ENCODE measurements at places on chromosomes 12 and 14. TPM values are rescaled to one million over a fixed set of nuclear protein-coding genes. Genes with fewer than 3 reads are reported as not detected.

The B4GALNT1 gene
- 4.2 TPM for total RNA-seq

The FAM181A gene
- total RNA-seq: not detected

The ACSM4 gene
- total RNA-seq: not detected

The CACNA1C gene
- total RNA-seq: 0.05 TPM

DNA sequence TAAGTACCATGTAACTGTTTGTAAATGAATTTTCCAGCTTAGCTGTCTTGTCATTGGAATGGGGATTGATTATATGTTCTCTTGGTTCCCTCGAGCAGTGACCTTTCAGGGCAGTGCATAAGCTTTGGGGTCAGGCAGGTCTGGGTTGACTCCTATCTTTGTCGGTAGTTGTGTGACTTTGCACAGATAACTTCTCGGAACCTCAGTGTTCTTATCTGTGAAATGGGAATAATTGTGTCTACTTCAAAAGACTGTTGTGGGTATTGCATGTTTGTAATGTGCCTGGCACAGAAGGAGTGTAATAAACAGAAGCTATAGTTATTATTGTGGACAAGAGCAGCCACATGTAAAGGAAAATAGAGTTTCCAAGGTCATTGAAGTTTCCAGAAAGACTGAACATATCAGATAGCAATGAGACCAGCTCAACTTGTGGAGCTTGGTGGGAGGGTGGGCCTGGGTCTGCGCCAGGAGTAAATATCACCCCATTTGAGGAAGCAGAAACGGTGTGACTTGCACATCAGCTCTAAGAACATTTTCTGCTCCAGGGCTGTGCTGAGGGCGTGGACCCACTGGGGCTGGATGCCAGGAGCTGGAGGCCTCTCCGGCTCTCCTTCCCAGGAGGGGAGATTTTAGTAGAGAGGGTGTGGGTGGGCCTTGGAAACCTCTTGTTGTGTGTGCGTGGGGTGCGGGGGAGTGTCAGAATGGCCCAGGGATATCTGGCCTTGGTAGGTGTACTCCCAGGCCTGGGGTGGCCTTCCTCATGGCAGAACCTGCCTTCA is 19.7 kb downstream of the FOS start:
- H3K4me1 ChIP-seq: peaks cover 40% of the 10 kb centered on the region
- DNase-seq: no peak
- H3K27ac ChIP-seq: no peak overlapping the region
- H3K4me3 ChIP-seq: no peak overlapping the region

DNA sequence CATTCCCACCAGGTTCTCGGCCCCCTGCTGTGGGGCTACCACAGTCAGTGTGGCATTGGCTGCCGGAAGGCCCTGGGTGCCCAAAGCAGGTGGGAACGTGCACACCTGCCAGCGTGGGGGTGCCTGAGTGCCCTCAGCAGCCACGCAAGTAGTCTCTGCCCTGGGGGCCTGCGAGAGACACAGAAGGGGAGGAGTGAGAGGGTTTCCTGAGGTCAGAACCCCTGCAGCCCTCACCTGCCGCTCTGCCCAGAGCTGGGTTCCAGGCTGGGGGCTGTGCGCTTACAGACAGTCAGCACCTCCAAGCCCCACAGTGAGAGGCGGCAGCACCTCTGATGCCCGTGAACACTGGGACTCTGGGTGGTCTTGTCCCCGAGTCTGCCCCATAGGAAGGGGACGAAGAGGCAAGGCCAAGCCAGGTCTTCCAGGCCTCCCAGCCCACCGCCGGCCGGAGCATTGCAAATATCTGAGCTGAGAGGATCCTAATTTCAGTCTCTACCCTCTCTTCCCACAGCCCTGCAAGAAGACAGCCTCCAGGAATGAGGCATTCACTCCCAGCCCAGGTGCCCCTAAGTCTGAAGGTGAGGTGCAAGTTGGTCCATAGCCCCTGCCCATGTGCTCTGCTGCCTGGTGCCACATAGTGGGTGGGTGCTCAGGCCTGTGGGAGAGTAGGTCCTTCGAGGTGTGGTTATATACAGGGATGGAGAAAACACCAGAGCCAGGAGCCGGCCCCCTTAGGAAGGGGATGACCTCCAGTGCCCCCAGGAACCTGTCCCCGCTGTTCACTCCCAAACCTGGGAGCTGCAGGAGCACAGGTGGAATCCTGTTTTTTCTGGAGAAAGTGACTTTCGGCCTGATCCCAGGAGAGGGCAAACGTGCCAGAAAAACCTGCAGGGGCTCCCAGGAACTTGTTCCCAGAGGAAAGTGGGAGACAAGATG is 291.1 kb upstream of the RTL1 start:
- no peaks in the 10 kb centered on the region for H3K27me3 ChIP-seq
- no peak overlapping the region for H3K4me3 ChIP-seq
- H3K27ac ChIP-seq: no peak overlapping the region
- no peaks in the 10 kb centered on the region for H3K36me3 ChIP-seq
- H3K4me1 ChIP-seq: no peaks in the 10 kb centered on the region
- DNase-seq: no peak

DNA sequence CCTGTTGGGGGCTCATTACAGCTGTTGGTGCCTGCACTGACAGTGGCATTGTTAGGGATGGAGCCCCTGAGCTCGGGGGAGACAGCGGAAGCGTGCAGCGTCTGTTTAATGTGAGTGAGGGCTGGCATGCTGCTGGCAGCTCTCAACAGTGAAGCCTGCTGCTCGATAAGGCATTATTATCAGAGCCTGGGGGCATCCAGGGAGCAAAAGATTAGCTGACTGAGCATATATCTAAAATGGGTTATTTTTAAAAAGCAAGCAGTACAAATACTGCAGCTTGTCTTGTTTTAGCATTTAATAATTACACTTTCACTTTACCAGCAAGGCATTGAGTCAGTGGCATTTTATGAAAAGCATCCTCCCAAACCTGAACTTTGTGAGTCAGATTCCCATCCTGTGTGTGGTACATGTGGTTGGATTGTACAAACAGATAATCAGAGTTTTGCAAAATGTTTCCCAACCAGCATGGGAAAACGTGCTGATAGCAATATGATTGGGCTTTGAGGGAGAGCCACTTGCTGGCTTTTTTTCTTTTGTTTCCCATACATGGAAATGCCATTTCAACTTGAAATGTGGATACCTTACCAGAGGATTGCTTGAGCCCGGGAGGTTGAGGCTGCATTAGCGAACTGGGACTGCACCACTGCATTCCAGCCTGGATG is 150.8 kb downstream of the PRKCH start:
- no peak overlapping the region for H3K4me3 ChIP-seq
- no peaks in the 10 kb centered on the region for H3K4me1 ChIP-seq
- no peaks in the 10 kb centered on the region for H3K27me3 ChIP-seq

DNA sequence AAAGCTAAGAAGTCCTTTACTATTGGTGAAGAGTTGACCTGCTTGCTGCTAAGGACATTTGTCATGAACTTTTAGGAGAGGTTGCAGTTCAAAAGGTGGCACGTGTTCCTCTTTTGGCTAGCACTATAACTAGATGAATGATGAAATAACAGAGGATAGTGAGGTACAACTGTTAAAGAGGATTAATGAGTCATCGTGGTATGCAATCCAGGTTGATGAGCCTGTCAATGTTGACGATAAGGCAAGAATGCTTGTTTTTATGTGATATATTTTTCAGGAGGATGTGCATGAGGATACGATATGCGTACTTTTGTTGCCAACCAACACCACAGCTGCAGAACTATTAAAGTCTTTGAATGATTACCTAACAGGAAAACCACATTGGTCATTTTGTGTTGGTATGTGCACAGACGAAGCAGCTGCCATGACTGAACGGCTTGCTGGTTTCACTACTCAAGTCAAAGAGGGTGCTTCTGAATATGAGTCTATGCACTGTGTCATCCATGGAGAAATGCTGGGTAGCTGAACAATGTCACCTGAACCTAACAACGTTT is 10.6 kb downstream of the CEP128 start:
- H3K27me3 ChIP-seq: no peaks in the 10 kb centered on the region
- H3K4me1 ChIP-seq: no peaks in the 10 kb centered on the region
- no peak overlapping the region for H3K27ac ChIP-seq

GRCh38 chr12:123150275-123150743 is 581 bp downstream of the PITPNM2 start:
- H3K27ac ChIP-seq: peak overlapping the region; percentile 3
- DNase-seq: no peak
- H3K27me3 ChIP-seq: no peaks in the 10 kb centered on the region
- H3K4me1 ChIP-seq: peaks cover 12% of the 10 kb centered on the region
- H3K36me3 ChIP-seq: no peaks in the 10 kb centered on the region

DNA sequence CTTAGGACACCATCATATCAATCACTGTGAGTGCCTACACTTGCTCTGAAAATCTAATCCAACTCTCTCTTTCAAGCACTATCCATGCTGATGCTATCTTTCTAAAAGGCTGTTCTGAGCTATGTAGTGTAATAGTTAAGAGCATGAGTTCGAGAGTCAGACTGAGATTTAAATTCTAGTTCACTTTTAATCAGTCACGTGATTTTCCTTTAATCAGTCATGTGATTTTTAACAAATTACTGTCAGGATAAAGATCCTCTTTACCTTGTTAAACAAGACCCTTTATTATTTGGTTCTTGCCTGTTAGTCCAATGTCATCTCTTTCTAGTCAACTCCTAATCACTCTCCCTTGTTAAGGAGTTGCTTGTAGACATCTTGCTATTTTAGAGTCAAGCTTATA is 653.0 kb downstream of the RPL10L start:
- no peaks in the 10 kb centered on the region for H3K36me3 ChIP-seq
- no peak overlapping the region for H3K27ac ChIP-seq
- no peak overlapping the region for H3K4me3 ChIP-seq

DNA sequence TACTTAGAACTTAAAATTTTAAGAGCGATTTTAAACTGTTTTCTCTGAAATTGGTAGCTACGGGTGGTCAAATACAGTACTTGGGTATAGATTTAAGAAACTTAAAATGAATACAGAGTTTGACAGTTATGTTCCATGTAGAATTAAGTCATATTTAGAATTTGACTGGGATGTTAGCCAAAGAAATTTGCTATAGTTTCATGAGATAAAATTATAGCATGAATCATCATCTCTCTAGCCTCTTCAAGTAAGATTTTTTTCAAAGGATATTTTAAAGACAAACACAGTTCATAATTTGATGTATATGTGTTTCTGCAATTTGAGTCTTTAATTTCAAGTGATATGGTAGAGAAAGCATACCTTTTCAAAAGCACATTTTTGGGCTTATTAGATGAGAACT is 41.0 kb downstream of the ZCRB1 start:
- H3K4me1 ChIP-seq: peaks cover 20% of the 10 kb centered on the region
- H3K27ac ChIP-seq: no peak overlapping the region
- no peak overlapping the region for H3K4me3 ChIP-seq
- H3K36me3 ChIP-seq: no peaks in the 10 kb centered on the region

- H3K4me3 ChIP-seq: no peak overlapping the region
- H3K4me1 ChIP-seq: no peaks in the 10 kb centered on the region
- DNase-seq: no peak
- no peaks in the 10 kb centered on the region for H3K27me3 ChIP-seq
Measured at GRCh38 chr14:47392326-47392725, 283.1 kb downstream of the MDGA2 start.

DNA sequence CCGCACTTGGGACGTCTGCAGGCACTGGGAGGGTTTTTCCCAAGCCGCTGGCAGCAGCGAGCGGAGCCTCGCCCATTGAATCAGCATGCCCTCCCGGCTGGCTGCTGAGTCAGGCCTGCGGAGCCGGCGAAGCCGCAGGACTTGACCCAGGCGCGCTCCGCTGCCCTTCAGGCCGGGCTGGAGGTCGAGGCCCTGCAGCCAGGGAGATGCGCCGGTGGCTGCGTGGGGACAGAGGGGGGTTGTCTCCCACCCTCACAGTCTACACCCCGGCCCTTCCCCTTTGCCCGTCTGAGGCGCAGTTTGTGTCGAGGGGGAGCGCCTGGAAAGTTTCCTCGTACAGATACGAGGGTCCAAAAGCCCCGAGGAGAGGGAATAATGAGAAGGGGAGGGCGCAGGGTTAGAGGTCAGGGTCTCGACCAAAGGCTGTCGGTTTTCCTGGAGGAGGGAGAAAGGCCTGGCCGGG is 759 bp upstream of the KLC1 start:
- peak overlapping the region; percentile 94 for H3K27ac ChIP-seq
- H3K4me3 ChIP-seq: peak overlapping the region; percentile 98
- no peaks in the 10 kb centered on the region for H3K36me3 ChIP-seq
- no peaks in the 10 kb centered on the region for H3K27me3 ChIP-seq

GRCh38 chr12:15924956-15925355 is 13.8 kb downstream of the DERA start:
- DNase-seq: no peak
- no peaks in the 10 kb centered on the region for H3K27me3 ChIP-seq
- H3K27ac ChIP-seq: peak overlapping the region; percentile 29

GRCh38 chr12:24487606-24488005 is 461.3 kb downstream of the BCAT1 start:
- no peak overlapping the region for H3K4me3 ChIP-seq
- H3K4me1 ChIP-seq: no peaks in the 10 kb centered on the region
- no peak for DNase-seq
- no peaks in the 10 kb centered on the region for H3K36me3 ChIP-seq
- H3K27ac ChIP-seq: no peak overlapping the region
- H3K27me3 ChIP-seq: no peaks in the 10 kb centered on the region

GRCh38 chr12:122847921-122848421 is 12.7 kb downstream of the HIP1R start:
- no peak overlapping the region for H3K4me3 ChIP-seq
- no peak for DNase-seq
- no peak overlapping the region for H3K27ac ChIP-seq
- no peaks in the 10 kb centered on the region for H3K4me1 ChIP-seq

DNA sequence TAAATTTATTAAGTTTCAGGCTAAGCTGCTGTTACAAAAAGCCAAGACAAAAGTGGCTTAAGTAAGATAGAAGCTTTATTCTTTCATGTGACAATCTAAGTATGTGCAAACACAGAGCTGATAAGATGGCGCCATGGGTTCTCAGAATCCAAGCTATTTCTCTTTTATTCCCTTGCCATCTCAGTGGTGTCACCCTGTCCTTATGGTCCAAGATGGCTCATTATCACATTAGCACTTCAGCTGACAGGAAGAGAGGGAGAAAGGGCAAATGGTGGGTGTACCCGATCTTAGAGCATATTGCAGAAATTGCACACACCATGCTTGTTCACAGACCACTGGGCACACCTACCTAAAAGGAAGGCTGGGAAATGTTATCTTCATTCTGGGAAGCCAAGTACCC is 211.7 kb downstream of the TMTC2 start:
- no peak for DNase-seq
- H3K4me3 ChIP-seq: no peak overlapping the region
- no peaks in the 10 kb centered on the region for H3K36me3 ChIP-seq
- no peaks in the 10 kb centered on the region for H3K27me3 ChIP-seq

DNA sequence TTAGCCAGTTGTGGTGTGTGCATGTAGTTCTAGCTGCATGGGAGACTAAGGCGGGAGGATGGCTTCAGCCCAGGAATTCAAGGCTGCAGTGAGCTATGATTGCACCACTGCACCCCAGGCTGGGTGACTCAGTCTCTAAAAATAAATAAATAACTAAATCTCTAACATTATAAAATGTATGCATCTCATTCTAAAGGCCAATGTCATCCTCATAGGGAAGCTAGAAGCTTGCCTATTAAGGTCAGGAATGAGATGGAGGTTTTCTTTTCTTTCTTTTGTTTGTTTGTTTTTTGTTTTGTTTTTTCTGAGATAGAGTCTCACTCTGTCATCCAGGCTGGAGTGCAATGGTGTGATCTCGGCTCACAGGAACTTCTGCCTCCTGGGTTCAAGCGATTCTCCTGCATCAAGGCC is 48.8 kb upstream of the PAPLN start:
- no peaks in the 10 kb centered on the region for H3K4me1 ChIP-seq
- H3K27me3 ChIP-seq: no peaks in the 10 kb centered on the region
- H3K4me3 ChIP-seq: no peak overlapping the region
- no peak overlapping the region for H3K27ac ChIP-seq

- H3K4me3 ChIP-seq: no peak overlapping the region
- no peak overlapping the region for H3K27ac ChIP-seq
- no peak for DNase-seq
- peaks cover 1% of the 10 kb centered on the region for H3K36me3 ChIP-seq
- H3K4me1 ChIP-seq: no peaks in the 10 kb centered on the region
- no peaks in the 10 kb centered on the region for H3K27me3 ChIP-seq
Measured at GRCh38 chr14:58215191-58215914, 15.4 kb downstream of the ACTR10 start.
